ENCODE measurements at places on chromosomes 1 and 21. TPM values are rescaled to one million over a fixed set of nuclear protein-coding genes. Genes with fewer than 3 reads are reported as not detected.

- no peaks in the 10 kb centered on the region for H3K36me3 ChIP-seq
- H3K4me3 ChIP-seq, result no peak overlapping the region
- no peaks in the 10 kb centered on the region for H3K4me1 ChIP-seq
- H3K27me3 ChIP-seq, result no peaks in the 10 kb centered on the region
Measured at GRCh38 chr1:174005032-174005431, 17.1 kb downstream of the RC3H1 start.

DNA sequence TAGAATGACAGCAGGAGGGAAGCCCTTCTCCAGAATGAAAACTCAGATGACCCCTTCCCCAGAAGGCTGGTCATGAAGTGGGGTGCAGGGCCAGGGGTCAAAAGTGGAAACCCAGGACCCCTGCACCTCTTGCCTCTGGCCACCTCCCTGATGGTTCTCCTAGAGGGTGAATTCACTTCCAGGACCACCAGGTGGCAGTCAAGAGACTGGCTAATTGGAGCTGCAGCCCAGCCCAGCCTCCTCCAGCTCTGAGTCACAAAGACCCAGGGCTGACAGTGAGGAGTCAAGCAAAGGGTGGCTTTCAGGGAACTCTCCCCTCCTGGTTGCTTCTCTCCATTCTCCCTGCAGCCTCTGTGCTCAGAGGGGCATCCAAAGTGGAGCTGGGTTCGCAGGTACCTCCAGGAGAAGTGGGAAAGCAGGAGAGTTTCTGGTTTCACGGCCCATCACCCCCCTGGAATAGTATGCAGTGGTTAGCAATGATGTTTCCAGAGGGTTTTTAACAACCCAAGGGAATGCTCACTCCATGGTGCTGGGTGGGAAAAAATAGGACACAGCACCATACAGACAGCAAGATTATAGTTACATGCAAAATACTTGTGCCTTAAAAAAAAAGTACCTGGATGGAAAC is 6.1 kb upstream of the EPHB2 start:
- H3K4me1 ChIP-seq, result no peaks in the 10 kb centered on the region
- H3K36me3 ChIP-seq, result no peaks in the 10 kb centered on the region
- no peak overlapping the region for H3K4me3 ChIP-seq

The CHIA gene
- total RNA-seq, result not detected

The KRTAP13-2 gene
- not detected for total RNA-seq

DNA sequence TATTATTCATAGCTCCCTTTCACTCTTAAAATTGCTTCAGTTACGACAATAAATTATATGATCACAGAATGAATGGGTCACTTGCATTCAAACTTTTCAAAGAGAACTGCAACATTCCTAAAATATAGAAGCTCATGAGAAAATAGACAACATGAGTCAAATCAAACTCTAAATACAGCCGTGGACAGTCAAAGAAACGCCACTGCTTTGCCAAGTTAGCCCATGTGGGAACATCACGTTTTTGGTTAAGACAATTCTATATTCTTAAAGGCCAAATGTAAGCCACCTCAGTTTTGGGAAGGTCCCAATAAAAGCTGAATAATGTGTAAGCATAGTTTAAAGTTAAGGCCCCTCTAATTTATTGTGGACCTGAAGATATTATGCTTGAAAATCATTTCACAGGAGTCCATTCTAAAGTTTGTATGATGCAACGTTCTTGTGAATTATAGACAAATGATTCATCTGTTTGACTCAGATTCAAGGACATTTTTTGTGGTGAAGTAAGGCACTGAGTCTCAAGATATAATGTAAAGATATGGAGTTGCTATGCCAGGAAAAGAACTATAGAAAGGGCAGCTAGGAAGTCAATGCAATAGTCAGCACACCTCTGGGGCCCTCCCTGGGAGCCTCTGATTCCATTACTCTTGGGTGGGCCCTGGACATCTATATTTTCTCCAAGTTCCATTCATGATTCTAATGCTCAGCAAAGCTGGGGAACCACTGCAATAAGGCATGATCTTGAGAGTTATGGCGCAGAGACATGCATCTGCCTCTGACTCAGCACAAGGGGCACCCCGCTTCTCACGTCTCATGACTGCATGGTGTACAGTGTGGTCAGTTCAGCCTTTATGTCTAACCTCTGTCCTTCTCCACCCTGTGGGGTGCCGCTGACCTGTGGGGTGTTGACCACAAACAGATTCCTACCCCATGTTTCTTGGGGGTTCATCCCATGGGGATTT is 33.9 kb downstream of the ETS2 start:
- no peaks in the 10 kb centered on the region for H3K27me3 ChIP-seq
- no peaks in the 10 kb centered on the region for H3K4me1 ChIP-seq
- DNase-seq, result no peak

The GOLT1A gene
- total RNA-seq, result 7.5 TPM

GRCh38 chr21:37139902-37140301 is 66.8 kb downstream of the TTC3 start:
- no peak overlapping the region for H3K4me3 ChIP-seq
- peaks cover 7% of the 10 kb centered on the region for H3K36me3 ChIP-seq
- no peak for DNase-seq
- no peak overlapping the region for H3K27ac ChIP-seq

DNA sequence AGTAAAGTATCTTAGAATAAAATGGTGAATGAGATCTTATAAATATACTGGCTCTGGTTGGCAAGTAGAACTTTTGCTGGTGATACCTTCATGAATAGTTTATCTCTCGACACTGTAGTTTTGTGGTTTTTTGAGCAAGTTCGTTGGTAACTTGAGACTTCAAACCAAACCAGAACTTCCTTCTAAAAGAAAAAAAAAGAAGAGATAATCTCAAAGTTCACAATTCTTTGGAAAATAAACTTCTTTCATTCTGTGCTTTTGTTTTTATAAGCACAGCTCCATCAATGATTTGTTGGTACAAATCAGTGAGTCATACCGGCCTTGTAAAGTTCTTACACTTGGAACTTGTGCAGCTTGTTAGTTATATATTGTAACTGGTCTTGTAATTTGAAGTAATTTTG is 2.3 kb downstream of the HIPK1 start:
- peaks cover 4% of the 10 kb centered on the region for H3K4me1 ChIP-seq
- DNase-seq, result no peak
- no peaks in the 10 kb centered on the region for H3K27me3 ChIP-seq
- H3K27ac ChIP-seq, result no peak overlapping the region
- 0 out of 2 replicates have a peak overlapping the region, but pooled peaks have one; percentile 99 for H3K4me3 ChIP-seq

The MTMR11 gene
- 4.8 TPM for total RNA-seq

- H3K4me3 ChIP-seq, result peak overlapping the region; percentile 87
- no peaks in the 10 kb centered on the region for H3K4me1 ChIP-seq
- H3K36me3 ChIP-seq, result peaks cover 36% of the 10 kb centered on the region
- DNase-seq, result no peak
Measured at GRCh38 chr1:36304970-36305914, 926 bp upstream of the SH3D21 start.

The IRF6 gene
- 13.3 TPM for total RNA-seq

DNA sequence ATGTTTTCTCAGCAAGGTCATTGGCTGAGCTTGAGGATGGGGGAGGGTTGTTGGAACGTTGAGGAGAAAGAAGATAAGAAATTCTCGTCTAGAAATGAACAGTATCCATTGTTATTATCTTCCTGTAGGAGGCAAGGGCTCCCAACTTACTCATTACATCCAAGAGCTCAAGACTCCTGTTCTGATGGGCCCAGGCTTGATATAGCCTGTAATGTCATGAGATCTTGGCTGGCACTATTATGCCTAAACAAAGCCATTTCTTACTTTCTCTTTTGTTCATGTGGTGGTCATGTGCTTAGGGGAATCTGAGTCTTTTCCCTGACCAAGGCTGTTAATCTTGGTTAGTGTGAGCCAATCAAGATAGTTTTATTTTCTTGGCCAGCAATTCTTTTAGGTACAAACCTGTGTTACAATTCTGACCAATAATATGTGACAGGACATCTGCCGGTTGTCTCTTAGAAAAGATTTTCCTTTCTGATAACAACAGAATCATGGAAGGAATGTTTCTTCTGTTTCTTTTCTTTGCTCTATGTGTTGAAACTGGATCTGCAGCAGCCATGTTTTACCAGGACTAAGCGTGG is 15.2 kb upstream of the IGSF3 start:
- peaks cover 2% of the 10 kb centered on the region for H3K4me1 ChIP-seq
- DNase-seq, result no peak
- H3K4me3 ChIP-seq, result no peak overlapping the region
- no peak overlapping the region for H3K27ac ChIP-seq

DNA sequence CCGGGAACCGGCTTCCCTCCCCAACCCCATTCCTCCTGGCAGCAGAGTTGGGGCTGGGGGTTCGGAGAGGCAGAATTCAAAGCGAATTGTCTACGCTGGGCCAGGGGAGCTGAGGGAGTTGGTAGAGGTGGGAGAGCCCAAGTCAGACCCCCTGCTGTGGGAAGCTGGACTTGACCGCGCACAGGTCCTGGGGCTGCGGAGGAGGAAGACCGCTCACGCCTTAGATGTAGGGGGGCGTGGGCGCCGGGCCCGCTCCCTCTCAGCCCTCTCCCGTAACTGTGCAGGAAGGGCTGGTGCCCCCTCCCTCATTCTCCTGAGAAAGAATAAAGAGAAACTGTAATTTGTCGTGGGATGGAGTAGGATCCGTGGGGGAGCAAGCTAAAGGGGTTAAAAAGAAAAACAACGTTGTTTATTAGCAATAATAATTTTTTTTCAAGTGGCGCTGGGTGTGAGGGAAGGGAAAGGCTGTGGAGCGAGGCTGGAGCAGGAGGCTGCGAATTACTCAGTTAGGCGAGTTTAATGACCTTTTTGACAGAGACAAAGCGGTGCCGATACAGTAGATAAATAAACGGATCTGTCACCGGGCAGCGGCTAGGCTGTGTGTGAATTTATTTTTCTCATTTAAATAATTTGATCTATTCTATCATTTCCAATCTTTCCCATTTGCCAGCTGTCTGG is 838 bp upstream of the GRIK3 start:
- peak; percentile 77 for DNase-seq
- peaks cover 17% of the 10 kb centered on the region for H3K4me1 ChIP-seq
- H3K27me3 ChIP-seq, result peaks cover 62% of the 10 kb centered on the region
- H3K27ac ChIP-seq, result no peak overlapping the region
- H3K36me3 ChIP-seq, result no peaks in the 10 kb centered on the region

The OR2AK2 gene
- total RNA-seq, result not detected

The MMP23B gene
- 19.1 TPM for total RNA-seq

- no peak for DNase-seq
- H3K27ac ChIP-seq, result no peak overlapping the region
- H3K36me3 ChIP-seq, result no peaks in the 10 kb centered on the region
- H3K27me3 ChIP-seq, result no peaks in the 10 kb centered on the region
Measured at GRCh38 chr1:203480525-203481084, 5.0 kb downstream of the PRELP start.

The NUP133 gene
- total RNA-seq, result 72.1 TPM

The SLFNL1 gene
- total RNA-seq, result not detected

DNA sequence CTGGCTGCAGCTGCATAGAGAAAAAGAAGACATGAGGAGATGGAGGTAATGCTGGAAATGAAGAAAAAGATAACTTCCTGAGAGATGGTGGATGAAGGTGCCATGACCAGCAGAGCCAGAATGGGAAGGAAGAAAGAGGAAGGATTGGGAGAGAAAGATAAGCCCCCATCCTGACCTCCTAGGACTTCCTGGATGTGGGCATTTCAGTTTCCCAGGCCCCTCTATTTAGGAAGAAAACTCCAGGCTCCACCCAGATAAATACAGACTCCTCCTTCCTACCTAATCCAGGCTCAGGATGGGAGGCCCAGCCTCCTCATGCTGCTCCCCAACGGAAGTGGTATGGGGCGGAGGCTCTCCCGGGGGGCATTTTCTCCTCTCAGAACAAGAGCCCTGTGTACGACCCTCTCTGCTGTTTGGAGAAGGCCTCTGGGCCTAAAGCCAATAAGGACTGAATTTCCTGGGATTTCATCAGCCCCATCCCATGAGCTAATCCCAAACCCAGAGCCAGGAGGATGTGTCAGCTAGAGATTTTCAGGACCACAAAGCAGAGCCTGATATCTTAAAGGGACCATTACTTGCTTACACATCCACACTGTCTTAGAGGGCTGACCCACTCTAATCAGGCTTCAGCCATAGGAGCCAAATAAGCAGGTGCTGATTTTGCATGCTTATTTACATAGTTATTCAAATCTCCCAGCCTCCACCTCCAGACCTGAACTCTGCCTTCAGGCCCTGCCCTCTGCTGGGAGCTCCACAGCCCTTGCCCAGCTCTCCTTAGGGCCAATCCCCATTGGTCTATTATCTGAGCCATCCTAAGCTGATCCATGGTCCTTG is 5.1 kb upstream of the ARHGEF2 start:
- peaks cover 28% of the 10 kb centered on the region for H3K4me1 ChIP-seq
- no peak for DNase-seq
- no peaks in the 10 kb centered on the region for H3K36me3 ChIP-seq
- H3K27ac ChIP-seq, result peak overlapping the region; percentile 9

DNA sequence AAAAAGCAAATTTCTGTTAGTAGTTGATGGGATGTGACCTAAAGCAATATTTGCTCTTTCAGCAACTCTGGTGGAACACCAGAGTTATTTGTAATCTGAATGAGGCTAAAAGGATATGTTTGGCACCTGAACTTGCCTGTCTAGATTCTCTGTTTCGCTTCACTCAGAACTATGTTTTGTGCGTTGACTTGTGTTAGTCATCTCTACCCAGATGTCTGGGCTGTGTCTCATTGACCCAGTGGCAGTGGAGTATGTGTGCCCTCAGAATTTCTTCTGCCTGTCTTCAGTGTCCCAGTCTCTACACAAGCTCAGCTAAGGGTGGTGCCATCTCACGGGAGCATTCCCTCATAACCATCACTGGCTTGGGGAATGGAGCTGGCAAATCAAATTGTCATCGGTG is 13.9 kb downstream of the KCNK1 start:
- H3K36me3 ChIP-seq, result no peaks in the 10 kb centered on the region
- H3K27me3 ChIP-seq, result no peaks in the 10 kb centered on the region
- DNase-seq, result no peak

- no peak overlapping the region for H3K4me3 ChIP-seq
- no peak overlapping the region for H3K27ac ChIP-seq
- H3K36me3 ChIP-seq, result peaks cover 2% of the 10 kb centered on the region
- H3K27me3 ChIP-seq, result peaks cover 70% of the 10 kb centered on the region
- no peak for DNase-seq
Measured at GRCh38 chr1:61055110-61055614, 27.2 kb upstream of the NFIA start.

GRCh38 chr1:22398656-22399420 is 52.8 kb upstream of the ZBTB40 start:
- H3K27me3 ChIP-seq, result peaks cover 1% of the 10 kb centered on the region
- DNase-seq, result no peak
- no peaks in the 10 kb centered on the region for H3K4me1 ChIP-seq
- H3K27ac ChIP-seq, result no peak overlapping the region
- H3K36me3 ChIP-seq, result no peaks in the 10 kb centered on the region
- no peak overlapping the region for H3K4me3 ChIP-seq

DNA sequence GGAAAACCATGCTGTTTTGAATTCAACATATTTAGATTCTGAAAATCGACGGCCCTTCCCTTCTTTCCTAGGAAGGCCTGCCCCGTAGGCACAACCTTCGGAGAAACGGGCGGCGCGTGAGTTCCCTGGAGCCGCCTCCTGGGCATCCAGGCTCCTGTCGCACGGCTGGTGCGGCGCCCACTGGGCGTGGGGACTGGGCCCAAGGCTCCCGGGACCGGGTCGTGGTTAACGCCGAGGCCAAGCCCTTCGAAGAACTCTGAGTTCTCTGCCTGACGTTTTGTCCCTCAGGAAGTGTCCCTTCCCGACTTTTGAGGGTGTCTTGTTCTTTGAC is 19.2 kb upstream of the TBX15 start:
- H3K27ac ChIP-seq, result no peak overlapping the region
- H3K36me3 ChIP-seq, result no peaks in the 10 kb centered on the region
- H3K27me3 ChIP-seq, result peaks cover 75% of the 10 kb centered on the region
- H3K4me1 ChIP-seq, result peaks cover 11% of the 10 kb centered on the region

GRCh38 chr1:110674337-110675059 is at the start of gene KCNA3:
KCNA3 (minus strand) TSS chr1:110674940; CDS start chr1:110674809, 131 bp downstream.
- no peak within 1 kb of the TSS for H3K27ac ChIP-seq
- no peak for DNase-seq
- no peaks in the 10 kb centered on the region for H3K36me3 ChIP-seq
- peaks cover 59% of the 10 kb centered on the region for H3K27me3 ChIP-seq
- no peaks in the 10 kb centered on the region for H3K4me1 ChIP-seq

Measured in H1 (cell line).